CD4-positive, alpha-beta T cell treated with Interleukin-1 beta for 1 hour (primary cell): ENCODE measurements at places on chromosomes 2 and 18.

DNA sequence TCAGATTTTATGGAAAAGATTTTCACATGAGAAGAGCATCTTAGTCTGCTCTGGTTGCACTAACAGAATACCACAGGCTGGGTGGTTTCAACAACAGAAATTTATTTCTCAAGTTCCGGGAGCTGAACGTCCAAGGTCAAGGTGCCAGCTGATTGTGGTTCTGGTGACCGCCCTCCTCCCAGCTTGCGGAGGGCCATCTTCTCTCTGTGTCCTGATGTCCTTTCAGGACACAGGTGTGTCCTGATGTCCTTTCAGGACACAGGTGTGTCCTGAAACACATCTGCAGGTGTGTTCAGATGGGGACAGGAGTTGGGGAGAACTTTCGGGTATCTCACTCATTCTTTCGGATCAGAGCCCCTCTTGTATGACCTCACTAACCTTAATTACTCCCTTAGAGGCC lies 374.9 kb downstream of the SOX11 start:
- DNase-seq, result no peak

- no peak for DNase-seq
Measured at GRCh38 chr2:195694553-195694952, 37.5 kb downstream of the SLC39A10 start.

GRCh38 chr2:63817382-63817781 lies 24.3 kb upstream of the UGP2 start:
- no peak for DNase-seq

DNA sequence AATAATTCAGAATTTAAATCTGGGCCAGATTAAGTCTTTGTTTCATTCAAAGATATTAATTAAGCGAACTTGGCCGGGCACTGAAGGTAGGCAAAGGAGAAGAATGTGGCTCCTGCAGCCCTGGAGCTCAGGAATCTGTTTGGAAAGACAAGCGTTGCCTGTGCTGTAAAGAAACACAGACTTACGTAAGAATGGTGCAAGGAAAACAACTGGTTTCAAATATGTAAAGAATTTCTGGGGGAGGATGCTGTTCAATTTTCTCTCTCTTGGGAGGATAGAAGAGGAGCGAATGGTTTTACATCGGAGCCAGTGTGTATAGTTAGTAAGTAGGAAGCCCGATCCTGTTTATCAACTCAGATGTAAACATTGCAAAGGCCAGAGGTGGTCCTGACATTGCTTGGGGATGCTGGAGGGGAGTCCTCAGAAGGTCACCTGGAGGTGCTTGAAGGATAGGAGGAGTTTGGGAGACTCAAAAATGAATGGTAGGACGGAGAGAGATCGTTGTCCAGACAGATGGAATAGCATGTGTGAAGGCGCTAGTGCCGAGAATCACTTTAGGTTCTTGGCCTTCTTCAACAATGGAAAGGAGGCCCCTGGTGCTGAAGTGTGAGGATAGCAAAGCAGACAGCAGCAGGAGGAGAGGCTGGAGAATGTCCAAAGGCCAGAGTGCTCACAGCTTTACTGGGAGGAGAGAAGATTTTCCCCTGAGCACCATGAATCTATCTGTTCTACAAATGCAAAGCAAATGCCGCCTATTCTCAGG lies 456.1 kb downstream of the LPIN1 start:
- no peak for DNase-seq

DNA sequence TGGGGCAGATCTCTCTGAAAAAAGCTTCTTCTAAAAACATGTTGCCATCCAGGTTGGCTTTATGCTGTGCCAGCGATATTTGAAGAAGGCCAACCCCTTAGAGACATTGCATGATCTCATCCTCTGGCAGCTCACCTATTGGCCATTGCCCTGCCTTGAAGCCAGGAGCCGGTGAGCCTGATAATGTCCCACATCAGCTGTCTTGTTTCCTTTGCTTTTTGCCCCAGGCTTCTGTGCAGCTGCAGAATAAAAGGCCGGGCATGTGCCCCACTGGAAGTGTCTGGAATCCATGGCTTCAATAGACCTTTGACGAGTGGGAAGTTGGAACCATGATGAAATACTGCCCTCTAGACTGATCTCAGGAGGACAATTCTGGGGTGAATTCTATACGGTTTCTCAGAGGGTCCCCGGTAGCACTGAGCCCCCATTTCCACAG lies 523.5 kb upstream of the ZEB2 start:
- DNase-seq, result no peak

- no peak for DNase-seq
Measured at GRCh38 chr18:48649231-48649630, 110.4 kb downstream of the CTIF start.

- DNase-seq, result no peak
Measured at GRCh38 chr2:62934517-62934916, 116.1 kb upstream of the OTX1 start.

GRCh38 chr18:52403291-52404021 lies 63.5 kb downstream of the DCC start:
- DNase-seq, result no peak

DNA sequence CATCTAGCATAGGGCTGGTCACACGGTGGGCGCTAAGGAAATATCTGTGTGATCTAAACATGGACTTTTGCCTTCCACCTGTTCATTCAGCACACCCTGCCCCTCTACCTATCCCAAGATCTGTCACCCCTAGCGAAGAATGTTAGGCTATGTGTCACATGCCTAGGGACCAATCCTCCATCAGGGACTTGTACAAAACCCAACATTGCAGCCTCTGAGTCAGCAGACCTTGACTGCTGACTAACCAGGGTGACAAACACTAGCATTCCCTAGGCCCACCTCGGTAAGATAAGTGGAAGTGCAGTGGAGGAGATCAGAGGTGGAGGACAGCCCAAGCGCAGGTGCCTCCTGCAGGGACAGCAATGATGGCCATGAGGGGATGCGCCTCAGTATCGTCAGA lies 99.2 kb downstream of the SOX11 start:
- no peak for DNase-seq

GRCh38 chr2:60172801-60173200 lies 380.7 kb downstream of the BCL11A start:
- no peak for DNase-seq

DNA sequence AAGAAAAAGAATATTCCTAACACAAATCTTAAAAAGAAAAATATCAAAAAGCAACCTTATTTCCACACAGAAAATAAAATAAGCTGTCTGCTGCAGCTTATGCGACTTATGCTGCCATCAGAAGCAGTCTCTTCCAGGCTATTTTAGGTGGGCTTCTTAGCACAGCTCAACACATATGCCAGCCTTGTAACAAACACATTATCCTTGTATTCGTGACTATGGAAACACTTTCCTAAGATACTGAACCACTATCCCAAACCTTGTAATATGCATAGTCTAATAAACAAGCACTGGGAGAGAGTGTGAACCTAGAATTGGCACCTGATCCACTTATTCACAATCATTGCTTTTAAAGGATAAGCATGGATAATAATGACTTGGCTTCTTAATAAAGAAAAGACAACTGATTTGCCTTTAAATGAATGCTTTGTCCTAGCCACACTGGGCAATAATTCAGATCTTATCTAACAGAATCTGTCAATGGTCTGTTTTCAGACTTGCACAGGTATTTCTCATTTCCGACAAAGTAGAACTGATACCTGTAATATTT lies 40.0 kb upstream of the RNU4ATAC start:
- no peak for DNase-seq

DNA sequence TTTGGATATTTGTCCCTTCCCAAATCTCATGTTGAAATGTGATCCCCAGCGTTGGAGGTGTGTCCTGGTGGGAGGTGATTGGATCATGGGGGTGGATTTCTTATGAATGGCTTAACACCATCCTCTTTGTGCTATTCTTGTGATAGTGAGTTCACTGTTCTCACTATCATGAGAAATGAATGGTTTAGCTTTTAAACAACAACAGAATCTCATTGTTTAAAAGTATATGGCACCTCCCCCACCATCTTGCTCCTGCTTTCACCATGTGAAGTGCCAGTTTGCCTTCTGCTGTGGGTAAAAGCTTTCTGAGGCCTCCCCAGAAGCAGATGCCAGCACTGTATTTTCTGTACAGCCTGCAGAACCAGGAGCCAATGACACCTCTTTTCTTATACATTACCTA lies 38.1 kb downstream of the KIAA1328 start:
- no peak for DNase-seq

- DNase-seq, result no peak
Measured at GRCh38 chr18:12423393-12423792, 15.7 kb downstream of the PRELID3A start.

DNA sequence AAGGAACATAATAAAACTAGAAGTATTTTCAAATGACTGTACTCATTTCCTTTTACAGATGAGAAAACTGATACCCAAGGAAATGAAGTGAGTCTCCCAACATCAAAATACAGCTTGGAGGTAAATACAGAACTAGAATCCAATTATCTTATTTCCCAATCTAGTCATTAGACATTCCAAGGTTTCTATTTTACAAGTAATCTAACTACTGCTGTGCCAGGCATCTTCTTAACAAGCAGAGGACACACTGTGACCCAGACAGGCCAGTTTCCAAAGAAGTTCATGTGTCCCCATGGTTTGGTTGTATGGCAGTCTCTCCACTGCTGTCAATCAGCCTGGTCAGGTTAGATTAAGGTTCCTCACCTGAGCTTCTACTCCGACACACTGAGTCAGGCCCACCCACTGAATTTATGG lies 143.5 kb downstream of the THADA start:
- DNase-seq, result no peak

- no peak for DNase-seq
Measured at GRCh38 chr2:154291927-154292326, 406.6 kb upstream of the KCNJ3 start.

- DNase-seq, result no peak
Measured at GRCh38 chr2:175792199-175792598, 209.9 kb downstream of the LNPK start.

DNA sequence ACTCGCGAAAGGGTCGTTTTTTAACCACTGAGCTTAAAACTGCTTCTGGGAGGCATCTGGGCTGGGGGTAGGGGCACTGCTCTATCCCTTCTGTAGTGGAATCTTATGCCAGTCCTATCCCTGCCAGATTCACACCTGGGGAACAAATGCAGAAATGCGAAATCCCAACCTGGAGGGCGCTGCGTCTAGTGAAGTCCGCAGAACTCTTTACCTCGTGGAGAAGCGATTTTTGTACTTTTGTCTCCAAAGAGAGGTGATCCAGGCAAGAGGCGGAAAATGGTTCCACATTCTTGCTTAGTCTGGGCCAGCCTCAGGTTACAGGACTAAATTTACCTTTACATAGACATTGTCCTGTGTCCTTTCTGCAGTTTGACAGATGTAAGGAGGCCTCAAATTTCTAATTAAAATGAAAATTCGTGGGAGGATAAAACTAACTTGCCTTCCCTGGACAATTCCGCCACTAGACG lies 10.4 kb downstream of the TBR1 start:
- DNase-seq, result no peak

GRCh38 chr2:169507698-169508097 lies 1.8 kb upstream of the KLHL41 start:
- DNase-seq, result no peak

DNA sequence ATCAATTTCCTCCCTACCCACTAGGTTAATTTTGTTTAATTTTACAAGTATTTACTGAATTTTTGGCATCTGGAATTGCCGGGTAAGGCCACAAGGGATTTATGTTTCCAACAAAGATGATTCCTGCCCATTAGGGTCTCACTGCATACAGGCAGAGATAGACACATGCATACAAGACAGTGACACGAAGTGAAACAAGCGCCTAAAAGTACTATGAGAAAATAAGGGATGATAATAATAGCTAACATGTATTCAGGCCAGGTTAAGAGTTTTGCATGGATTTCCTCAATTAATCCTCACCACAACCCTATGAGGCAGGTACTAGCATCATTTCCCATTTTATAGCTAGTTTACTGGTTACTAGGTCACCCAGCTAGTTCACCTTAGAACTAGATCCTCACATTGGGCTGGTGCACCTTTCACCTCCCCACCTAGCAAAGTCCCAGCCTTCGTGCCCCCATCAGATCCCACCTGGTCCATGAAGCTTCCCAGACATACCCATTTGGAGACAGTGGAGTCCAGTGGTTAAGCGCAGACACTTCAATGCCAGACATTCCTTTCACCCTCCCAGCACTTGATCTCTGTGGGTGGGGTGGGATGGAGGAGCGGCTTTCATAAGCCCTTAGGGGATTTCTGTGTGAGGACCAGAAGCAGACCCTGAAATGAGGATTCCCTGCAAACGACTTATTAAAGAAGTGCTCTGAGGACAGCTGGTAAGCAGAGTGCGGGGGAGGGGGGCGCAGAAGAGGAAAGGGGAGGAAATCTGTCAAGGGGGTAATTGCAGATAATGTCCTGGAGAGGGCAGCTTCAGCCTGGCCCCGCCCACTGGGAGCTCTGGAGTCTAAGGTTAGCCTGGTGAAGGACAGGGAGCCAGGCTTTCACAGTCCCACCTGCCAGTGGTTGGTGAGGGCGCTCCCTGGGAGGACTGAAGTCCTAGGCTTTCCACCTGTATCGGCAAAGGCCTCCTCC lies 5.8 kb upstream of the DGUOK start:
- peak; percentile 36 for DNase-seq

DNA sequence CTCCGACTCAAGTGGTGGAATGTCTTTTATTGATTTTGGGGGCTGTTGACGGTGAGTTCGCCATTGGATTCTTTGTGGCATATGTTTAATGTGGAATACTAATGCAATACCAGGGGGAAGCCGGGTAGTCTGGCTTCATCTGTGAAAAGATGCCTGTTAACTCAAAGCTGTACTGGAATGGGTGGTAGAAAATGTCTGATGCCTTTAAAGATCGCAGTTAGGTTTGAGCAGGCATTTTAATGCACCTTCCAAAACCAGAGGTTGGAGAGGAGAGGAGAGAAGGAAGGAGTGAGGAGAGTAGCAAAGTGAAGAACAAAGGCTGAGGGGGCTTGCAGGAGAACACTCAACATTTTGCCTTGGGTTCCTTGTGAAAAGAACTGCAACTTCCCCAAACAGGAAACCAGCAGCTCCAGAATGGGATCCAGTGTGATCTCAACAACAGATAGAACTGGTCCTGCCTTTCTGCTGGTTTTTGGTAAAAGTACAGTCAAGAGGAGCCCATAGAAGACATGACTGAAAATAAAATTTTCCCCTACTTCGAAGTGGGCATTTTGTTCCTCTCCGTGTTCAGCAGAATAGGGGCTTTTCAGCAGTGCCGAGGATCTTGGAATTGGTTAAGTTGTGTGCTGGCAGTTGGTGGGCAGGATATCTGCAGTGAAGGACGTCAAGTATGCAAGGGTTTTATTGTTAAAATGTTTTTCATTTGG lies 1.5 kb downstream of the ZNF532 start:
- no peak for DNase-seq

- DNase-seq, result no peak
Measured at GRCh38 chr2:78682781-78683180, 342.7 kb upstream of the REG3G start.
